ENCODE measurements at places on chromosomes 5 and 9. TPM values are rescaled to one million over a fixed set of nuclear protein-coding genes. Genes with fewer than 3 reads are reported as not detected.

The PCDHGB4 gene
- 35.4 TPM for total RNA-seq

The GABRA6 gene
- total RNA-seq, result not detected

The CAMK2A gene
- 13.8 TPM for total RNA-seq

The RETREG1 gene
- total RNA-seq, result 67.9 TPM

The FOXD4L5 gene
- total RNA-seq, result 0.31 TPM

The ZNF484 gene
- 85.4 TPM for total RNA-seq

The MEIKIN gene
- total RNA-seq, result not detected

The C5orf58 gene
- total RNA-seq, result not detected

The OR1Q1 gene
- not detected for total RNA-seq

The ACTBL2 gene
- total RNA-seq, result not detected

The CDH9 gene
- total RNA-seq, result 14.7 TPM

The SPATA9 gene
- 1.9 TPM for total RNA-seq

The JAKMIP2 gene
- 75.7 TPM for total RNA-seq

The PCDHGA9 gene
- 38.2 TPM for total RNA-seq

The PCDHGB2 gene
- total RNA-seq, result 21.9 TPM

The ANKRD18B gene
- not detected for total RNA-seq

The RASEF gene
- 0.63 TPM for total RNA-seq

The ECM2 gene
- 2.2 TPM for total RNA-seq

The N4BP3 gene
- 9.7 TPM for total RNA-seq

The FOXI1 gene
- not detected for total RNA-seq

The HMCN2 gene
- total RNA-seq, result 0.31 TPM

The DAB2IP gene
- total RNA-seq, result 21.9 TPM

The CEMIP2 gene
- 123 TPM for total RNA-seq

The BTNL3 gene
- total RNA-seq, result not detected

The ADAMTS19 gene
- total RNA-seq, result 1.9 TPM

The IFNB1 gene
- total RNA-seq, result not detected

The IER5L gene
- 20.3 TPM for total RNA-seq

The MARCOL gene
- total RNA-seq, result not detected

The TUSC1 gene
- total RNA-seq, result 10.0 TPM

The SLC4A9 gene
- not detected for total RNA-seq

The FAM151B gene
- 22.2 TPM for total RNA-seq

The GABBR2 gene
- 68.9 TPM for total RNA-seq

The FST gene
- total RNA-seq, result 2.2 TPM

The ARRDC1 gene
- total RNA-seq, result 42.9 TPM

The TMEM203 gene
- 31.6 TPM for total RNA-seq

The MEF2C gene
- total RNA-seq, result 1,487 TPM

All from parietal lobe (tissue), 2 donors.